ENCODE measurements at places on chromosomes 2 and 18.

- DNase-seq = no peak
Measured at GRCh38 chr18:21682371-21683051, 22.1 kb downstream of the ABHD3 start.

- DNase-seq = no peak
Measured at GRCh38 chr2:238281826-238282480, 6.5 kb downstream of the PER2 start.

- DNase-seq = no peak
Measured at GRCh38 chr2:30239986-30240752, 8.8 kb downstream of the LBH start.

DNA sequence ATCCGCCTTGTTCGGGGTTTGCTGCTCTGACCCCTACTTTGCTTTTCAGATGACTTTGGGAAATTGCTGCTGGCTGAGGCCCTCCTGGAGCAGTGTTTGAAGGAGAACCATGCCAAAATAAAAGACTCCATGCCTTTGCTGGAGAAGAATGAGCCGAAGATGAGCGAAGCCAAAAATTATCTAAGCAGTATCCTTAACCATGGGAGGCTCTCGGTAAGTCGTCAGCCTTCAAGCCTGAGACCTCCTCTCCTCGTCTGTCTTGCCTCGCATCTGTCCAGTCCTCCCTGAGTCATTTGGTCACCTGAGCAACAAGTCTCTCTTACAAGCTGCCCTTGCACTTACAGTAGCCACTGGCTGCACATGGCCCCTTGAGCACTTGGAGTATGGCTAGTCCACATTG is 34.7 kb upstream of the MCFD2 start:
- no peak for DNase-seq

DNA sequence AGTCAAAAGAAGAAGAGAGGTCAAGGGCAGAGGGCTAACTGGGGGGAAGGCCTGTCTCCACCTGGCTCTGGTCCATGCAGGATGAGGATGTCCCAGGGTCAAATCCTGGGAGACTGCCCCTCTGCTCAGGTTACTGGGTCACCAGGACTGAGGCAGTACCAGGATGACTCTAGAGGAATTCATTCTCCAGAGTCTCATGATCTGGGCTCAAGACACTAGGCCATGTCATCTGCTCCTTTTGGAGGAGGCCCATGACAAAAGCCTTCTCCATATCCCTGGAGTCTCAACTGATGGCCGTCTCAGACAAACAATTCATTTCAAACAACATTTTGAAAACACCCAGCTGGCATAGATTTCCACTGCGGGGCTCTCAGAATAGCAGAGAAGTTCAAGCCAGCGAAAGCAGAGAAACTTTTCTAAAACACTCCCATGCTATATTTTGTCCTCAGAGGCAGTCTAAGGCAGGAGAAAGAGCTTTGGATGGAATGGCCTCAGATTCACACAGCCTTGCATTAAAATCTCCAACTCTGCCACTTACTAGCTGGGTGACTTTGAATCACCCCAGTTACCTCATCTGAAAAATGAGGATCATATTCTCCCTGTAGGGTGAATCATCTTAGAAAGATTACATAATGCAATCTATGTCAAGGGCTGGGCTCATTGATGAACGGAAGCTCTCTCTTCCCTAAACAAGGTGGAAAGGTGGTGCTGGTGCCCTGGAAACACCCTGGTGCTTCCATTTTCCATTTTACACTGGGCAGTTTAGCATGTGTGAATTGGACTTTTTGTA is 48.8 kb upstream of the LCLAT1 start:
- no peak for DNase-seq

DNA sequence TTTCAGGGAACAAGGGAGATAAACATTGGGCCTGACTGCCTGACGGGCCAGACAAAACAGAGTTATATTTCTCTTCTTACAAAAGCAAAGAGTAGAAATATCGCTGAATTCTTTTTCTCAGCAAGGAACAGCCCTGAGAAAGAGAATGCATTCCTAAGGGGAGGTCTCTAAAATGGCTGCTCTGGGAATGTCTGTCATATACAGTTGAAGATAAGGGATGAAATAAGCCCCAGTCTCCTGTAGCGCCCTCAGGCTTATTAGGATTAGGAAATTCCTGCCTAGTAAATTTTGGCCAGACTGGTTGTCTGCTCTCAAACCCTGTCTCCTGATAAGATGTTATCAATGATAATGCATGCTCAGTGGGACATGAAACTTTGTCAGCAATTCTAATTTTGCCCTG is 134.9 kb upstream of the CNTNAP5 start:
- no peak for DNase-seq

DNA sequence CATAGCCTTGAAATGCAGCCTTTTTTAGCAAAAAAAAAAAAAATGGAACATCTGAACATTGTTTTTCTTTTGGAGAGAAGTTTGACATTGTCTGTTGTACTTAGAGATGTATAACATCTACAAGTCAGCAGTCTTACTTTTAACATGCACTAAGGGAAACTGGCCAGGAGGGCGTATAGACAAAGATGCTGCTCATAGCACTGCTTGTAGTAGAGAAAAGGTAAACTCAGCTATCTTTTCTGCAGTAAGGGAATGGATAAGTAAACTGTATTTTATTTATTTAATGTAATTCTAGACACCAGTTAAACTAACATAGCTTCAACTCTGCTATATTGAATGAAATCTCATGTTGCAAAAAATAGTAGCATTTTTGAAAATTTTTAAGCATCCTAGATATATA is 489.6 kb downstream of the PTPRM start:
- DNase-seq = no peak

DNA sequence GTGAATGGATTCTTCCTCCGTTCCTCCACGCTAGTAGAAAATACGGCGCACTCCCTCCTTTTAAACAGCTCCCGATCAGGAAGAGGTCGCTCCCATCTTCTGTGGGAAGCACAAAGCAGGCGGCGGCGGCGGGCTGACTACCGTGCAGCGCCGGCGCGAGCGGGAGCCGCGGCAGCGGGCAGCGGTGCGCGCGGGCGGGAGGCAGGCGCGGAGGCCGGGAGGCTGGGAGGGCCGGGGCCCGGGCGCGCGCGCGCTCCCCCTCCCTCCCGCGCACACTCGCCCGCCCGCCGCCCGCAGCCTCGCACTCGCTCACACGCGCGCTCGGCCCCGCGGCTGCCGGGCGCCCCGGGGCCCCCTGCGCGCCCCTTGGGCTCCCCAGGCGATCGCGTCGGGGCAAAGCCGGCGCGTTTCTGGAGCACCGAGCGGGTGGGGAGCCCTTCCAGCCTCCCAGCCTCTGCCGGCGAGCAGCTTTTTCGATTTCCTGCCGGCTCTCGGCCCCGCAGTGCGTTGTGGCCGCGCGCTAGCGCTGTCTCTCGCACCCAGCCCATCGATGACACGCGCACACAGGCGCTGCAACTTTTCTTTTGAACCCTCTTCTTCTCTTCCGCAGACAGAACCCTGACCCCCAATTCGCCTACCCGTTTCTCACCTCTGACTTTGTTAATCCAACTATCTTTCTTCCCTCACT is at the start of gene SLC8A1:
TSS of gene SLC8A1 (minus strand) at position 173 of the 688 bp plus-strand sequence.
- no peak for DNase-seq

DNA sequence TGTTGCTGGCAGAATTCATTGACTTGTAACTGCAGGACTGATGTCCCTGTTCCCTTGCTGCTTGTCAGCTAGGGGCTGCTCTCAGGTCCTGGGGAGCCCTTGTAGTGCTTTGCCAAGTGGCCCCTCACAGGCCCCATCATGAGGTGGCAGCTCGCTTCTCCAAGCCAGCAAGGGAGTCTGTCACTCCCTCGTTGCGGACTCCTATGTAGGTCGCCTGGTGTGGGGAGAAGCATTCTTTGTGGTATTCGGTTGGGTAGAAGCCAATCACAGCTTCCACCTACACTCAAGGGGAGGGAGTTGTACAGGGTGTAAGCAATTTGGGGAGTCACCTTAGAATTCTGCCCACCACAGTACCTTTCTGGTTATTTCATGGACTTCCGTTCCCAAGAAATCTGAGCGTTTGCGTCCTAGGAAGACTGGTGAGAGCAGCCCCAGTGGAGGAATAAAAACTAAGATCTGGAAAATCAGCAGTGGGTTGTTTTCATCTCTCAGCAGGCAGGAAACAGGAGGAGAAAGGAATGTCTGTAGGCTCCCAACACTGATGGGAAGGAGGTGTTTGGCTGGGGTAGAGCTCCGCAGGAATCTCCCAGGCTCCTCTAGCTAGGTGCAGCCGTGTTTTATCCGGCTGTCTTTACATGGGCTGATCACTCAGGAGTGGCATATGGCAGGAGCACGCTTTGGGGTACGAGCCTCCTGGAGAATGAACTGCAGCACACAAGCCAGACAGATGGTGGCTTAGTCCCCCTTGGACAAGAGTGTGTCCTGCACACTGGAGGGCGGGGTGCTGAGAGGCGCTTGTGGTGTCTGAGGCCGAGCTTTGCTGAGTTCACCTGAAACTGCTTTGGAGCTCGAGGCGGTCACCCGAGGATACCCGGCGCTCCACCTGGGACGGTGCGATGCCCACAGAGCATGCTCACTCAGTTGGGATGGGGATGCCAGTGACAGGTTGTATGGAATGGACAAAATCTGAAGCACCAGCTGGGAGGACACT is 58.3 kb downstream of the LDLRAD4 start:
- DNase-seq = no peak

DNA sequence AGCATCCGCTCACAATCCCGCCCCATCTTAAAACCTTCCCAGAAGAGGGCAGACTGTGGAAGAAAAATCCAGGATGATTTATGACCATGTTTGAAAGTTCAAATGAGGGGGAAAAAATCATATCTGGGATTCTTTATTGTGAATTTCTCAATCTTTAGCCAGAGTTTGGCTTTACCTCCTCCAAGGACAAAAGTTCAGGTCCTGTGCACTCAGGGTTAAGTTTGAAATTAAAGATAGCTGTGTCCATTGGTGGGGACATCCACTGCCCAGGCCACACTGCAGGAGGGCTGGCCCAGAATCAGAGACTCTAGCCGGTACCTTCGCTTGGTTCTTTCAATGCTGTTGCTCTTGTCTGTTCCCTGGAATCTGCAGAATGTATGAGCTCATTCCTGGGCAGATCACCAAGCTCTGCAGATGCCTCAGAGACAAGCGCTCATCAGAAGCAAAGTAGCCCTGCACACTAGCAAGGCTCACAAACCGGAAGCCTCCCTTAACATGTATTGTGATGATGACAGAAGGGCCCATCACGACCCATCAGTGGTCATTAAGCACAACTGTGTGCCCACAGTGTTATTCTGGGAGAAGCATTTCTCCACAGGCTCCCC is 375.3 kb upstream of the KLHL29 start:
- no peak for DNase-seq

DNA sequence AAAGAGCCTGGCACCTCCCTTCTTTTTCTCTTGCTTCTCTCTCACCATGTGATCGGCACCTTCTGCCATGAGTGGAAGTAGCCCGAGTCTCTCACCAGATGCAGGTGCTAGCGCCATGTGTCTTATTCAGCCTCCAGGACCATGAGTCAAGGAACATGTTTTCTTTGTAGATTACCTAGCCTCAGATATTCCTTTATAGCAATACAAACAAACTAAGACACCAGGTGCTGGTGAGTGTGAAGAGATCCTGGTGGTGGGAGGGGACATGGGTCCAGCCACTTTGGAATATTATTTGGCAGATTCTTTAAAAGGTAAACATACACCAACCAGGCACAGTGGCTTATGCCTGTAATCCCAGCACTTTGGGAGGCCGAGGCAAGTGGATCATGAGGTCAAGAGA is 5.9 kb upstream of the USP40 start:
- DNase-seq = no peak

GRCh38 chr2:47704287-47704686 is 78.7 kb upstream of the MSH6 start:
- DNase-seq = no peak

DNA sequence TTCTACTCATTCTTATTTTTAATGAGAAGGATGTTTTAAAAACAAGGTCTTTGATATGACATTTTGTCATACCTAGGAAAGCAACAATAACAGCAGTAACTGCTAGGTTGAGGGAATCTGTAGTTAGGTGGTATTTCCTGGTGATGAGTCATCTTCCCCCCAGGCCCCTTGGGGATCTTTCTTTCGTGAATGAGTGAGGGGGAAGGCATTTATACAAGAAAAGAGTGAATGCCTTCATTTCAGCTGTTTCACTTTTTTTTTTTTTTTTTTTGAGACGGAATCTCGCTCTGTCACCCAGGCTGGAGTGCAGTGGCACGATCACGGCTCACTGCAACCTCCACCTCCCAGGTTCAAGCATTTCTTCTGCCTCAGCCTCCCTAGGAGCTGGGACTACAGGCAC is 108.6 kb downstream of the MAP4K4 start:
- no peak for DNase-seq

DNA sequence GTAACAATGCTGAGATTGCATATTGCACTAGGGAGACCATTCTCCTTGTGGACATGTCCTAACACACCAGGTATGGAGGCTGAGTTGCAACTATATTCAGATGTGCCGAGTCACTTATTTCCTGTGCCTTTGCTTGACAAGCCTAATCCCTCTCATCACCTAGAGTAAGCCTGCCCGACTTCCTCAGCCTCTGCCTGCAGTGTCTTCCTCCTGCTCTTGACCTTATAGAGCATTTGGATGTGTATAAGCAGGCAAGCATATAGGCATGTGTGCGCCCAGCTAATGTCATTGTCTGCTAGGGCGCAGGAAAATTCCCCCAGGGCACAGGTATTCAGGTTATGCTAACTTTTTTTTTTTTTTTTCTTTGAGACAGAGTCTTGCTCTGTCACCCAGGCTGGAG is 316.9 kb downstream of the CDH2 start:
- no peak for DNase-seq

Data from T-helper 1 cell (primary cell).